Activated CD4-positive, alpha-beta T cell treated with anti-CD3 and anti-CD28 coated beads, Interleukin-2, amount 50 U/mL, for 16 hours (primary cell): ENCODE measurements at places on chromosomes 16 and 17.

DNA sequence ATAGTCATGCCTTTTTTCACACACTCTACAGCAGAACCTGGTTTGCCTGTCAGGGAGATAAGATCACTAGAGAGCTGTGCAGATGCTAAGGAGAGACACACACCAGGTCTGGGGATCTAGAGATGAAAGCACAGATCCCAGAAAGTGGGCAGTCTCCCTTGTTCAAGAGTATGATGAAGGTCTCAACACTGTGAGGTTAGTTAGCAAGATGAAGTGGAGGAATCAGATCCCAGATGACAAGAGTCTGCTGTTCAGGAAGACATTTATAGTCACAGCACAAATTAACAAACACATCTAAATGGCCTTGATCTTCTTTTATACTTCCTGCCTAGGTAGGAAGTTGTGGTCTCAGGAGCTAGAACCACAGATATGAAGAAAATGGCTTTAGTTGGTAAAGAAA is 23.4 kb upstream of the SKAP1 start:
- peak; percentile 45 for DNase-seq

- DNase-seq = no peak
These were observed 4.3 kb upstream of the ALDH3A1 start for GRCh38 chr17:19752216-19753050.

GRCh38 chr17:67632141-67632540 is 85.6 kb upstream of the NOL11 start:
- DNase-seq = no peak

- no peak for DNase-seq
These were observed 29.1 kb upstream of the TNS4 start for GRCh38 chr17:40530531-40530994.

DNA sequence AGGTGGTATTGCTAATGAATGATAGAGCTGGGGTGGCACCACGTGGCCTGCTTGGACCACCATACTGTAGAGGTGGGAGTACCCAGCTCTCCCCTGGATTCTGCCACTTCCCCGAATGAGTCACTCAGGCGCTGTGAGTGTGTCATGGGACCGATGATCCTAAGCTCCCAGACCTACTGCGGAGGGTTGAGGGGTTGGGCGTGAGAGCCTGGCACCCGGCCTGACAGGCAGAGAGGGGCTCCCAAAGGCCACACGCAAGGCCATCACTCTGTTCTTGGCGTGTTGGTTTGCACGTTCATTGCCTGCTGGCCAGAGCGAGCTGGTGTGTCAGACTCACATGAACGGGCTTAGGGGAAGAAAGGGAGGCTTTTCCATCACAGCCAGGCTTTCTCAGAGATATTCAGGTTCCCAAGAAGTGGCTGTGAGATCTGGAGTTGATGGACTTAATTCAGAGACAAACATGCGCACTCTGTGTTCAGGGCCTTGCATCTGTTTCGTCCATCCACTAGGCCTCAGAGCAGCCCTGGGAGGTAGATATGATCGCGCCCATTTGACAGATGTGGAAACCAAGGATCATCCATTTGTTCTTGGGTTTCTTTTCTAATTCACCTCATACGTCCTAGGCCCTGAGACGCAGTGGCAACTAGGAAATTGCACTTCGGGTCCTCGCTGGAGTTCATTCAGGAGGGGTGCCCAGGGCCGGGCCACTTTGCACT is 41.4 kb downstream of the CMIP start:
- no peak for DNase-seq

DNA sequence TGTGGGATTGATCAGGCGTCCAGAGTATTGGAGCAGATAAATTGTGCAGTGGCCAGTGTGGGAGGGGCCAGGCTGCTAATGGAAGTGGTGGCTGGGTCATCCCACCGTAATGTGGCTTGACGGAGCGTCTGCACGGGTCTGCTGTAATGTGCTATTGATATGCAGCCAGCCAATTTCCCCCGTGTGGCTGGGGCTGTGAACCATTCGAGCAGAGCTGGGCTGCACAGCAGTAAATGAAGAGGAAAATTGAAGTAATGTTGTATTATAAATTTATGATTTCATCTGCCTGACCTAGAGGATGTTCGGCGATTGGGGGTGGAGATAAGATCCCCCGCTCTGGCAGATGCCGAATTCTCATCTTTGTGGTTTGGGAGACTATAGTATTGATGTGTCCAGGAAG is 121.5 kb downstream of the CCDC182 start:
- no peak for DNase-seq

DNA sequence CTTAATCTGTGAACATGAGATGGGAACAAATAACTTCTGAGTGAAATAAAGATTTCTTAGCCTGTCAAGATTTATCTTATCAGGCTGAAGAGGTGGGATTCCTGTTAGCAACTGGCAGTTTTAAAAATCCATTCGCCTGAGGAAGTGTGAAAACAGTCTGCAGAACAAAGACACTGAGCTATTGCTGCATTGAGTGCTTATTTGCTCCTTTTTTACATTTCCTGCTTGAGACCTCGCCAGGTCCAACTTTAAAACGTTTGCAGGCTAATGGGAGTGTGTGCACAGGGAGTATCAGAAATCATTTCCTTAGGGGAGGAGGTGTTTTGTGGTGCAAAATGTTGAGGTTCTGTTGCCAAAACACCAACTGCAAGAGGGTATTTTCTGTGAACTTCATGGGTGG is 957.8 kb upstream of the RBFOX1 start:
- no peak for DNase-seq

GRCh38 chr16:65044873-65045272 is 77.0 kb downstream of the CDH11 start:
- DNase-seq = no peak

DNA sequence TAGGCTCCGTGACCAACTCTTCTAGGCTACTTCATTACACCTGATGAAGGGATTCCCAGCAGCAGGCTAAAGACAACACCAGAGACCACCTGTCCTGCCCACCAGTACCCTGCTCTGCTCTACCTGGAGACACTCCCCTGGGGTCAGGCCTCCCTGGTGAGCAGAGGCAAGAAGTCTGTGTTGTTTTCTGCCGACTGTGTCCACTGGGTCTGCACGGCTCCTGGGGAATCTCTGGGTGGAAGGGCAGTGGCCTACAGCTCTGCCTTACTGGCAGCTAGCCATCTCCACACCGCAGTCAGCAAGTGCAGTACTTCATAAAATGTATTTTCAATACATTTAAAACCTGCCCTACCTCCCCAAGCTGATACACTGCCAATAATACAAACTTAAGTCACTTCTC is 6.8 kb downstream of the RSL1D1 start:
- DNase-seq = no peak

DNA sequence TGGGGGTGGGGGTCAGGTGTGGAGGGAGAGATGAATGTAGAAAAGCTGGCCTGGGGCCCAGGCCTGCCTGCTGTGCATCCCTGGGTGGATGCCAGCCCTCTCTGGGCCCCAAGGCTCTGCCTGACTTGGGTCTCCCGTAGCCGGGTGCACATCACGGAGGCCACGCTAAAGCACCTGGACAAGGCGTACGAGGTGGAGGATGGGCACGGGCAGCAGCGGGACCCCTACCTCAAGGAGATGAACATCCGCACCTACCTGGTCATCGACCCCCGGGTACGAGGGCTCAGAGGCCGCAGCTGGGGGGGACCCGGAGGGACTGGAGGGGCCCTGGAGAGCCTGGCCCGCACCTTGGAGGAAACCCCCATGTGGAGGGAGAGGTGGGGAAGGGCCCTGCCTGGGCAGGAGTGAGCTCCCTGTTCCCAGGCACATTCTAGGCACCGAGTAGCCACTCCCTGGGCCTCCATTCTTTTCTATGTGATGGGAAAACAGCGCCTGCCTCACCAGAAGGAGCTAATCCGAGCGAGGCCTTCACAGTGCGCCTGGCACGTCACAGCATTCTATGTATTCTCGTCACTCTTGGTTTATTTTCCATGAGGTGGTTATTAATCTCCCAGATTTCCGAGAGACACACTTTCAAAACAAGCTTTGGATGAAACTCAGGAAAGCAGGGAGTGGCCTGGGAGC is 34.7 kb downstream of the ADCY7 start:
- no peak for DNase-seq

DNA sequence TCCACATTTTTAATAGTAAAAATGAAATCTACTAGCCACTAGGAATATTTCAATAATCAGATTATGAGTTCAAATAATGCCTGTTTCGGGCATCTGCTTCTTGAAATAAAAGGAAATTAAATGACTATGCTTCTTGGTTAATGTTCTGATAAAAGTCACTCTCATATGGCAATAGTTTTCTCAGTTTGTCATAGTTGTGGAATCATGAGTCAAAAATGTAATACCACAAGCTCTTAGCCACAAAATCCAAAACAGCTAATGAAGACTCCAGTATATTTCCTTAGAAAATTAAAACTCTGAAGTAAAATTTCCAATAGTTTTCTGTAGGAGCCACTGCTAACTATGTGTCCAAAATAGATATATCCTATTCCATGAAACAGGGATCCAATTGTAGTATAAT is 676.3 kb upstream of the CDH8 start:
- DNase-seq = no peak

DNA sequence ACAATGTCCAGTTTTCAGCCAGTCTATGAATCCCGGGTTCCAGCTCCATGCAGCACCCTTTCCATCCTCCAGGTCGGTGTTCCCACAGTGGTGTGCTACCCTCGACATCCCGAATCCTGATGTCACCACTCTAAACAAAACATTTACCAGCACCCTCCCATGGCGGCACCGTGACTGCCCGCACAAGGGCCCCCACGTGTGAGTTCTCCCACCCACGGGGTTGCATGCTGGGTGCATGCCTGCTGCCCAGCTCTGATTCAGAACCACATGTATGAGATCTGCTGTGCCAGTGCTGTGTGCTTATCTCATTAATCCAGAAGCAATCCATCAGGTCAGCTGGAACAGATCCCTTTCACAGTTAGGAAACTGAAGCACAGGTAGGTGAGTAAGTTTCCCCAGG is 57.4 kb downstream of the C16orf78 start:
- DNase-seq = no peak

GRCh38 chr17:6070430-6070912 is 292 bp downstream of the WSCD1 start:
- DNase-seq = no peak

DNA sequence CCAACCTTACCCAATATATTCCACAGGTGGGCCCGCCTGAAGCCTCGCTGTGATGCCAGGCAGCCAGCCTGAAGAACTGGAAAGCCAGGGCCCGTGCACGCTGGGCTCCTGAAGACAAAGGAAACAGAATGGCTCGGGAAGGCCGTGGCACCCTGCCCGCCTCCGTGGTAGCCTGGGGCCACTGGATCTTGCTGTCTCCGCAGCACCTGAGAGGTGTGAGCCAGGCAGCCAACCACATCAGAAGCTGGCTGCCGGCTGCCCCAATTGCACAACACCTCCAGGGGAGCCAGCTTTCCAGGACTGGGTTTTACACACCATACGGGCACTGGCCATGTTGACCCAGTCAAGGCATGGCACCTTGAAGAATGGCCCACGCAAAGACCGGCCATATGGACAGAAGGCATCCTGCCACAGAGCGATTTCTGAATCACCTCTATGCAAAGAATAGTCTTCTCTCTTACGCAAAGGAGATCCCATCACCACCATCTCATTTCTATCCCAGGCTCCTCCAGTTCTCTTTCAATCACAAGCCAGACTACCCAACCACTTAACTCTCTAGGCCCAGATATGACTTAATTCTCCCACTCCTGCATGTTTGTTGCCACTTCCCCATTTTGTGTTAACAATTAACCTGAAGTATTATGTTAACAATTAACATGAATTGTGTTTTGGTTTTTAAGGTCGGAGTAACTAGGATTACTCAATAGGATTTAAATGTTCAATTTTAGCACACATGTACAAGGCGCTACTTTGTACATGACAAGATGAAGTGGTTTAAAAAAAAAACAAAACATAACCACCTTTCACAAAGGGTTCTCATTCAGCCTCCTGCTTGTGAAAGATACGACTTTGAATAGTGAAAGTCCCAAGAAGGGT is 32.1 kb downstream of the ZFHX3 start:
- no peak for DNase-seq

GRCh38 chr16:66681676-66682075 is 14.9 kb downstream of the CMTM4 start:
- no peak for DNase-seq

GRCh38 chr16:78684030-78684611 is 584.7 kb downstream of the WWOX start:
- DNase-seq = no peak

DNA sequence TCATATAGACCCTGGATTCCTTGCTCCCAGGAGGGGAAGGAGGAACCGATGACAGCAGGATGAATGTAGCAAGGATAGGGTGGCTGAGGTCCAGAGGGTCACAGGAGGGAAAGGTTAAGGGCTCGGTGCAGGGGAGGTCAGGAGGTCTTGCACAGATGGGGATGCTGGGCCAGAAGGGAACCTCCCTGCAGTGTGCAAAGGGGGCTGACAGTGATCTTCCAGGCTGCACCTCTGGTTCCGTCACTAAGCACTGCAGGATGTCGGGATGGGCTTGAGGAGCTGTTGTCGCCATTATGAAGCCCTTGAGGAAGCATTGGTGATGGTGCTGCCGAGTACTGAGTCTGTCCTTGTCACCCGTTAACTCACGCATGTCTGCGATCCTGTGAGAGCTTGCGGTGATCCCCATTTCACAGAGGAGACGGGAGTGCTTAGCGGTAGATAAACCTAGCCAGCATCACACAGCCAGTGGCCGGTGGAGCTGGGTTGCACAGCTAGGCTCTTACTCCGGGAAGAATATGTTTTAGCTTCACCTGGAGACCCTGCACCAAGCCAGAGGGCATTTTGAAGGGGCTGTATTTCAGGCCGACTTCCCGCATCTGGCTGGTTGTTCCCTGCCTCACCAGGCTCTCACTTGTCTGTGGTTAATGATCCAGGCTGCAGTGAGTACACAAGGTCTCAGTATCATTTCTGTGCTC is 120.4 kb downstream of the SNX29 start:
- no peak for DNase-seq

DNA sequence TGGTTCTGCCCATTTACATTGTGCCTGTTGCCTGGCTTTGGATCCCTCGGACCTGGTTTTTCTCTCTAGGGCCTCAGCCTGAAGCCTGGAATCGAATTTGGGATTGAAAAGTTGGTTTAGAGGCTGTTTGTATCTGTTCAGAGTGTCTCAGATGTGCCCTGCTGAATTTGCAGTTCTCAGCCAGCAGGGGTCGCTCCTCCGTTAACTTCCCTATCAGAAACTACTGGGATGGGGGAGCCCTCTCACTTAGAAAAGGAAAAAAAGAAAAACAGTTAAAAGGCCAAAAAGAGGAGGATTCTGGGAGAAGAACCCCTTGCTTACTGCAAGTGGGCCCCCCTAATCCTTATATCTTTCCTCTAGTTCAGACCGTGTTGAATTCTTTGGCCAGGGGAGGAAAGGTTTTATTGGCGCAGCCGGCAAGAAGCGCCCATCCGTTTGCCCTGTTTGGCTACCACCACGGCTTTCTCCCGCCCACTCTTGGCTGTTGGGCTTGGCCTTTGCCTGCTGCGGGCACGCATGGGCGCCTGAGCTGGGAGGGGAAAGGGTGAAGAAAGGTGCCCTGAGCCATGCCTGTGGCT is 8.7 kb downstream of the FZD2 start:
- DNase-seq = no peak

DNA sequence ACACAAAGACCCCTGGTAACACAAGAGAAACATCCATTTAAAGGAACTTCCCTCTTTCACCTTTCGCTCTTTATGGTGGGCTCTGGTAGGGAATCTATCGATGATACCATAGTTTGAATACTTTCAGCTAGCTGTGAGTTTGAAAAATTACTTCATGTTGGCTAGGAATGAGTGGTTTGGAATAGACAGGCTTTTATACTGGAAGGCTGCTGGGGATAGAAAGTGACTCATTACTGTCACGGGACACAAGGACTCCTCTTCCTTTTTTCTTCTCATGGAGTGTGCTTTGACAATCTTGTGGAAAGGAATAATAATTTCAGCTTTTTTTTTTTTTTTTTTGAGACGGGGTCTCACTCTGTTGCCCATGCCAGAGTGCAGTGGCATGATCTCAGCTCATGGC is 76.9 kb downstream of the CYB561 start:
- DNase-seq = no peak
